ENCODE measurements at places on chromosomes 12 and 14.
A peak's percentile ranks its signal among the peaks of the same experiment; 100 is the strongest.

DNA sequence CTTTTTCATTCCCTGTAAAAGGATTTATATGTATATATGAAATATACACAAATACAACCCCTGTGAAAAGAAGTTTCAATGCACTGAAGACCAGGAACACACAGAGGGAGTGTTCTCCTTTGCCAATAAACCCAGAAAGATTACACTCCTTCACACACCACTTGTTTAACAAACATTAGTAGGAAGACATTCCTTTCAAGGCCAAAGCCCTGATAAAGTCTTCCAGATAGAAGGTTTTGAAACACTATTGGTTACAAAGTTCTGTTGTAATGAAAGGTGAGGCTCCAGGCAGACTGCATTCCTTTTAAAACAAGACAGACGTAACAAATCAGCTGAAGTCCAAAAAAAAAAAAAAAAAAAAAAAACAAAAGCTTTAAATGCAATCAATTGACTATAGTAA, 81.0 kb downstream of the PTPN21 start:
- no peak for DNase-seq

GRCh38 chr12:9345171-9345570, 137.0 kb upstream of the PZP start:
- DNase-seq: no peak

DNA sequence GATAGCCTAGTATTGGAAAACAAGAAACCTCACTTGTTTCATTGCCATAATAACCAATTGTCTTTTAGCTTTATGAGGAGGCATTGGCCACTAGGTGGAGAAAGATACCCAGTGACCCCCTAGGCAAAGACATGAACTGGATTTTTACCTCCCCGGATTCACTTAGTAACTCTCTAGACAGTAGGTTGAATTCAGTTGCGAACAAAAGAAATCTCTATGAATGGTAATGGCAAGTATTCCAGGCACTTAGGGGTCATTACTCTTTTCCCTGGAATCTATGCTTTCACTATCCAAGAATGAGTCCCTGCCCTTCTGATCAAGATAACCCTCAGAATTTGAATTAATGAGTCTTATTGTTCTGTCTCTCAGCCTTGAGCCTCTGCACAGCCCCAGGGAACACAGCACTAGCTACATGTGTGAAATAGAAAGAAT, 29.5 kb upstream of the RHOJ start:
- no peak for DNase-seq

GRCh38 chr12:68792952-68793351, 15.0 kb upstream of the MDM2 start:
- peak; percentile 11 for DNase-seq

GRCh38 chr14:51540364-51540763, 111.3 kb upstream of the FRMD6 start:
- no peak for DNase-seq

- DNase-seq: no peak
These were observed 229.0 kb upstream of the DIO3 start for GRCh38 chr14:101332281-101332680.

DNA sequence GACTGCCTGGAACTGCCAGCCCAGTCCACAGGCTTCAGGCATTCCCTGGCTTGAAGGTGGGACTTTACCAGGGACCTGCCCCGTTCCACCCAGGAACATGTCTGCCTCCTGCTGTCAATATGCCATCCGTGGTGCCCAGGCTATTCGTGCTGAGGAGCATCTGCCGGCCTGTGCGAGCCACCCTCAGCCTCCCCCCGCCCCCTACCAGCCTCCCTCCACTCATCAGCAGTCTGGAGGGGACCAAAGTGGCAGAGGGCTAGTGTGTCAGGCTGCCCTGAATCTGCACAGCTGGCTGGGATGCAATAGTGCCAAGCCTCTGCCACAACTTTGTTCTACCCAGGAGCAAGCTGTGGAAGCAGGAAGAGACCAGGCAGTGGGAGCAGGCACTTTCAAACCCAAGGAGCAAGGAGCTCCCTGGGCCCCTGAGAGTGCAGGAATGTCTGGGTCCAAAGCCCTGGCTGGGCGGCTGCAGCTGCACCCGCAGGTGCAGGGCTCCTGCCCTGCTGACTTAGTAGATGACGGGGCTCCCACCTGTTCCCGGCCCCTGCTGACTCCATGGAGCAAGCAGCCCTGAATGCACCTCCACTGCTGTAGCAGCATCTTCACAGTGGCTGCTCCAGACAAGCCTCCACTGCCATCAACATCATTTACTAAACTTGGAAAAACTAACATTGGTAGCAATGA, 423.2 kb downstream of the RERGL start:
- no peak for DNase-seq

- no peak for DNase-seq
These were observed 1082.1 kb downstream of the BCL11B start for GRCh38 chr14:98189944-98190343.

- no peak for DNase-seq
These were observed 42.4 kb upstream of the BDKRB2 start for GRCh38 chr14:96162265-96162664.

- DNase-seq: no peak
These were observed 112.6 kb downstream of the ZNF664 start for GRCh38 chr12:124085419-124086296.
